Stimulated activated naive CD4-positive, alpha-beta T cell treated with Interleukin-2 at 50 U/mL for 16 hours (primary cell): ENCODE measurements at places on chromosomes 11 and 22.

GRCh38 chr11:69984457-69985261, 93.5 kb upstream of the ANO1 start:
- no peak for DNase-seq

- no peak for DNase-seq
These were observed 81.9 kb downstream of the UVRAG start for GRCh38 chr11:75896843-75897419.

- DNase-seq, result no peak
These were observed 24.3 kb upstream of the GLYATL1 start for GRCh38 chr11:58914821-58915543.

GRCh38 chr11:78806214-78807004, 231.7 kb upstream of the NARS2 start:
- DNase-seq, result no peak

DNA sequence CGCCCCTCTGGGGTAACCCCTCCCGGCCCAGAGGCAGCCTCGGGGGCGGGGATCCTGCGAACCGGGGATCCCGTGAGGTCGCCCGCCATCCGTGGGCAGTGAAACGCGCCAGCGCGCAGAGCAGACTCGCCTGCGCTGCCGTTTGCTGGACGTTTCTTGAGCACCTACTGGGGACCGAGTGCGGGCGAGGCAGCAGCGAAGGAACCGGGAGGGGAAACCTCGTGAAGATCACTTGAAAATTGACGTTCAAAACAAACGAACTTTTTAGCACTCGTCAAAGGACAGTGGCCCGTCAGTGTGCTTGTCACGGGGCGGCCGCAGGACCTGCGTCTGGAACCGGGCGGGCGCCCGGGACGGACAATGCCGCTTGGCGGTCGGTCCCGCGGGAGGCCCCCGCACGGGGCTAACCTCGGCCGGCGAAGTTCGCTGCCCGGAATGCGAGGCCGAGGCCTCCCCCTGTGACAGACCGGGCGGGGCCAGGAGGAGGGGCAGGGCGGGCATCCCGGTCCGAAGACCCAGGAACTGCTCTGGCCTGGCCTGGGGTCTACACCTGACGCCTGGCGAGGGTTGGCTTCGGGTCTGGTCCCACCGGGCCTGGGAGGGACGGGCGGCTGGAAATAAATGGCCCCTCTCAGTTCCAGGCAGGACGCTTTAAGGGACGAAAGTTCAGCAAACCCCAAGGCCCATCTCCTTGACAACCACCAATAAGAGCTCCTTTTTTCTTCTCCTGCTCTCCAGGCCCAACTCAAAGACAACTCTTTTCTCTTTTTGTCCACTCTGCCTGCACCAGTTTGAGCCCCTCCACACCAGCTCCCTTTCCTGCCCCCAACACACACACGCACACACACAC, 723 bp upstream of the SCUBE1 start:
- no peak for DNase-seq

GRCh38 chr11:57330029-57330428, 5.3 kb upstream of the TNKS1BP1 start:
- DNase-seq, result no peak

GRCh38 chr11:70265341-70265740, 5.1 kb upstream of the PPFIA1 start:
- no peak for DNase-seq

DNA sequence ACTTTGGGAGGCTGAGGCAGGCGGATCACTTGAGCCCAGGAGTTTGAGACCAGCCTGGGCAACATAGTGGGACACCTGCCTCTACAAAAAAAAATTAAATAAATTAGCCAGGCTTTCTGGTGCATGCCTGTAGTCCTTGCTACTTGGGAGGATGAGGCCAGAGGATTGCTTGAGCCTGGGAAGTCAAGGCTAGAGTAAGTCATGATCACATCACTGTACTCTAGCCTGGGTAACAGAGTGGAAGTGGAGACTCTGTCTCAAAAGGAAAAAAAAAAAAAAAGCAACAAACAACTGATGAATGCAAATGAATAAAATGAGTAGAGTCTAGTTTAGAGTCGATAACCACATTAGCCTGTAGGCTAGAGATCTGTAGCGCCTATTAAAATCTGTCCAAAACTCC, 3.9 kb upstream of the BCL2L13 start:
- no peak for DNase-seq

GRCh38 chr22:22748297-22748743, 103.9 kb downstream of the GGTLC2 start:
- no peak for DNase-seq

GRCh38 chr11:118441770-118442275, 5.5 kb downstream of the KMT2A start:
- DNase-seq, result peak; percentile 6

DNA sequence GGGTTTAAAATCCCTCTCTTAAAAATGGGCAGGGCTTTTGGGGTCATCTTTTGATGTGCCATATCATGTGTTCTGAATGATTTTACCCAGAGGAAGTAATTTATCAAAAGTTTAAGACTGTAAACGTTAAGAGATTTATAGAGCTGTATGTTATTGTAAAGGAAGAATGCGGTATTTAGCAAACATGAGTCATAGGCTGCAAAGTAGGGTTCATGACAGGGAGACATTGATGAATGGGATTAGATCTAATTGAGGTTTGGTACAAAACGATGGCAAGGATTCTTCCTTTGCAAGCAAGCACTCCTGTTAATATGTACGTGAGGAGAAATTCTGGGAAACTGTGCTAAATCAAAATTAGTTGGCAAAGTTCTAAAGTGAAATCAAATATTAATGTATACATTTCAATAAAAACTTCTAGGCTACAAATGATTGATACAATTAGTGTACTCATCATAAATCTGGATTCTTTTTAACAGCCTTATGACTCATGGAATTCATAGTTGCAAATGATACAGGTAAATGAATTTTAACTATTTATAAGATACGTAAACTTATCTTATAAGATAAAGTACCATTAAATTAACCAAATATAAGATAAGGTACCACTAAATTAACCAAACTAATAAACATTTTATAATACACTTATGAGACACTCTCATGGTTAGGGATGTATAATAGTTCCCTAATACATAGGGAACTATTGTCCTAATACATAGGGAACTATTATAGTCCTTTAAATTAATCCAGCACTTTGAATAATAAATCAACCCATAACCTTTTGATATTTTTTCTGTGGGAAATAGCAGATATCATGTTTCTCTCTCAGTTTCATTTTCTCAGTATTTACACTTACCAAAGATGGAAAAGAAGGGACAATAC, 58.4 kb downstream of the KIF18A start:
- DNase-seq, result no peak
